NCI-H69 (cell line): ENCODE measurements at places on chromosomes 2 and 18.

GRCh38 chr2:181972431-181973170 lies 13.1 kb upstream of the PPP1R1C start:
- no peak for DNase-seq

- DNase-seq, result no peak
Observed at GRCh38 chr18:62318228-62319180, 6.6 kb upstream of the TNFRSF11A start.

DNA sequence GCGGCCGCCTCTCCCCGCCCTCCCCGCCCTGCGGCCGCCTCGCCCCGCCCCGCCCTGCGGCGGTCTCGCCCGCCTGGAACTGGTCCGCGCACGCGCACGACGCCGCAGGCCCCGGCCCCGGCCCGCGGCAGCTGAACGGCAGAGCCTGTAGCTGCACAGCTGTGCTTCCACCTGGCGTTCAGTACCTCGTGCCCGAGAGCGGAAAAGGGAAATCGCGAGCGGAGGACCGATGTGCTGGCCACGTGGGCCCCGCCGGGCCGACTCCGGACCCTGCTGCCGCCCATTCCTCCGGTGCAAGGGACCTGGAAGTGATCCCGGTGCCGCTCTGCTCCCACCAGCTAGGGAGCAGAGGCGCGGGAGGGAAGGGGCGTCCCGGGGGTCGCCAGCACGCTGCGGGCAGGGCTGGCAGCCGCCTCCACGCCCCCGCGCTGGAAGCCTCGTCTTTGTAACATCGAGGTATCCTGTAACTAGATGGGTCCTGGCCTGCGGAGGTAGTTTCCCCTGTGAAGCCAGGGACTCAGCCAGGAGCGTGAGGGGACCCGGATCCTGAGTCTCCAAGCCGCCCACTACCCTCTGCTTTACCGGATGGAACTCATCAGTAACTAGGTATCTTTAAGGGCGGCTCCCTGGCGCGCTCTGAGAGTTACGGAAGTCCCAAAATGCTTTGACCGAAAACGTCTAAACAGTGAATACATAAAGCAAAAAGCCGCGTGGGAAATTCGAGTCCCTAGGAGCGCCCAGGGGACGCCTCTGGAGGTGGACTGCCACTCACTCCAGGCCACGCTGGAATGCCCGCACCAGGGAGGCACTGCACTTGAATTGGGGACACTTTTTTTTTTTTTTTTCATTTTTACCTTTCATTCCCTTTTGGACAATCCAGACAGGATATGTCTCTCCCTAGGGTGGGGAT lies 704 bp upstream of the ODC1 start:
- DNase-seq, result peak; percentile 97

GRCh38 chr2:44772131-44772530 lies 169.4 kb upstream of the SIX3 start:
- DNase-seq, result peak; percentile 88

GRCh38 chr2:119692954-119693353 lies 14.0 kb downstream of the TMEM177 start:
- DNase-seq, result no peak

GRCh38 chr2:39708003-39708402 lies 42.3 kb downstream of the TMEM178A start:
- no peak for DNase-seq

DNA sequence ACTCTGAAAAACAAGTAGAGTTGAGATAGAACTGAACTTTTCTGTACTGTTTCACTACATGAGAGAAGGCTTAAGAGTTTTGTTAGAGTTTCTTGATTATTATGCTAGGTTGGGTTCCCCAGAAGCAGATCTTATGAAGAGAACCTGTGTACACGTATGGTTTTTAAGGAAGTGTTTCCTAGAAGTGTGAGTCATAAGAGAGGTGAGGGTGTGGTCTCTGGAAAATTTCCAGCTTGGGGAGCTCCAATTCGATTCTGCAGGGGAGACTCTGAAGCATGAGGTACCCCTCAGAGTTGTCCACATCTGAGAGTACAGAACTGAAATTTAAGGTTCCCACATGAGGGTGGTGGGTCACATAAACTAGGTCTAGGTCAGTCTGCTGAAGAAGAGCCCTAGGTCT lies 83.3 kb upstream of the MAP2 start:
- peak; percentile 20 for DNase-seq

GRCh38 chr18:8389391-8390340 lies 219.6 kb upstream of the RAB12 start:
- peak; percentile 90 for DNase-seq

DNA sequence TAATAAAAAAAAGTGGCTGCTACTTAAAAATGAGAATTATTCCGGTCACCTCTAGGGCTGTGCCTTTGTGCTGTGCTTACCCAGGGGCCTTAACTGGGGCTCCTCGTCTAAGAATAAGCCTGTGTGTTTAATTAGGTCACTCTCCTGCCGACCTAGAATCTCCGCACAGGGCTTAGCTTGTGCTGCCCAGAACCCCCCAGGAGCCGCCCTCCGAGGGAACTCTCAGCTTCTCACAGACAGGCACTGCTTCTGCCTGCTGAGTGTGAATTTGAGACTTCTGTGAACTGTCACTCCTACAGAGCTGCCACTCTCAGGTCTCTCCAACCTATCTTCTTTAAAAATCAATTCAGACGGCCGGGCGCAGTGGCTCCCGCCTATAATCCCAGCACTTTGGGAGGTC lies 11.9 kb upstream of the NT5DC4 start:
- no peak for DNase-seq

GRCh38 chr2:579351-579886 lies 97.8 kb downstream of the TMEM18 start:
- DNase-seq, result peak; percentile 58

DNA sequence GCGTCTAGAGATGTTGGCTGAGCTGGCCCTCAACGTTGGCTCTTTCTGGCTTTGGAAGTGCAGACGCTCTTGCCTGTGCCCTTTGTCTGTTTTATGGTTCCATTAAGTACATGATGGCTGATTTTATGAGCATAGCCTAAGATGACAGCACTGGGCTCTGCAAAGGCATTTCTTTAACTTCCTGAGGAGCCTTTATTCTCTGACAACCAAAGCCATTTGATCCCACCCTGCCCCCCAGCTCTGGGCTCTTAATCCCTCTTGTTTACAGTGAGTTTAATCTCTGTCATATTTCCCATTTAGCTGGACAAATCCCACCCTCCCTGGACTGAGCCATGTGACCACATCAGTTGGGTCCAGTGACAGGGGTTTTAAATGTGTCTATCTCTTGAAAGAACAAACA lies 195.9 kb downstream of the ACKR3 start:
- DNase-seq, result no peak

- no peak for DNase-seq
Observed at GRCh38 chr2:164754157-164755093, 87.2 kb downstream of the COBLL1 start.

- no peak for DNase-seq
Observed at GRCh38 chr18:23617412-23618014, 31.2 kb upstream of the NPC1 start.

DNA sequence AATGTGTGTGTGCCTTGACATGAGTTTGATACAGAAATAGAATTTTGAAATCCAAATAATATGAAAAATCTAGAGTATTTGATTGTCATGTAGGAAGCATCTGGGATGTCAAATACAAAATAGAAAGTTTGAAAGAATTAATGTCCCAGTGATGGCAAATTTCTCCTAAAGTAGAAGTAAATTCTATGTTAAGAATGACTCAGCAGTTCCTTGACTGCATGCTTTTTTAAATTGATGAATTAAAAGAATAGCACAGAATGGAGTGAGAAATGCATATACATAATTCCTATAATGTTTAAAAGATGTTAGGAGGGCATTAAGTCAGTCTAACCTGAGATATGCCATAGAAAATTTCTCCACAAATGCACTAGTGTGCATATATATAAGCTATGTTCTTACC lies 357.5 kb downstream of the TMEM182 start:
- DNase-seq, result no peak

DNA sequence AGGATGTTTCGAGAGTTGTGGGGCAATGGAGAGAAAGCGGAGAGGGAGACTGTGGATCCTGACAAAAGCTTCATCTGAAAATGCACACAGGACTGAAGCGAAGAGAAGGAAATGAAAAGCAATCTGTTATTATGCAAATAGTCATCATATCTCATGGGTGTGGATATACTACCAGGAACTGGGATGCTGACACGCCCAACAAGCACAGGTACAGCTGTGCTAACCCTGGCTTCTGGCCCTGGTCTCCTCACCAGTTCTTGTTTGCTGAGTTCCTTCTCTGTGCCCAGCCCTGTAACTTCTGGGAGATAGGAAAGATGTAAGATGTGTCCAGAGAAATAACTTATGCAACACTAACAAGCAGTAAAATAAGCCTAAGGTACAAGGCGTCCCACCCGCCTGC lies 358.8 kb downstream of the CMPK2 start:
- DNase-seq, result no peak

DNA sequence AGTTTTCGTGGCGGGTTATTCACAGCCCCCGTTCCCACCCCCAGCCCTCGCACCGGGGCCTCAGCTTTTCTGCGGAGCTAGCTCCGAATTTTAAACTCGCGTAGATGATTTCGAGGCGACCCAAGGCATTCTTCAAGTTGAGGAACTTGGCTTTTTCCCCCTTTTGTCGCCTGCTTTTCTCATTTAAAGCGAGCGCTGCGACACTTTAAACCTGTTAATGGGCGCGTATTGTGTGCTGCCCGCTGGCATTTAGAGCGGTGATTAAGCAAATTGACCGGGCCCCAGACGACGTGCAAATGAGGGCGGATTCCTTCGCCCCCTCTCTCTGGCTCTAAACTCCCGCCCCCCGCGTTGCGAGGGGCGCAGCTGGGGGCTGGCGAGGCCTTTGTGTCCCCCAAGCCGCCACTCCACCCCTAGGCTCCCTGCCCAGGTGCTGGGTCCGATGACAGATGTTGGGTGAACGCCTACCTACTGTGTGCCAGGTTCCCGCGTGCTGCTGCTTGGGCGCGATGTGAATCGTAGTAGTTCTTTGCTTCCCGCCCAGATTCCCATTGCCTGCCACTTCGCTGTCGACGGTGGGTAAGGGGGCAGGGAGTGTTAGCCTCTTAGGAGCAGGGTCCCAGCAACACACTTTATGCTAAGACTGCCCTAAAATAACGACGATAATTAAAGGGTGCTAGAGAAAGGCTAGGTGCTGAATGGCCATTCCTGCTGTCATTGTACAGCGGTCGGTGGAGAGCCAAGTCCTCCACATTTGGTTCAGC lies 1.9 kb downstream of the TCF7L1 start:
- peak; percentile 54 for DNase-seq

DNA sequence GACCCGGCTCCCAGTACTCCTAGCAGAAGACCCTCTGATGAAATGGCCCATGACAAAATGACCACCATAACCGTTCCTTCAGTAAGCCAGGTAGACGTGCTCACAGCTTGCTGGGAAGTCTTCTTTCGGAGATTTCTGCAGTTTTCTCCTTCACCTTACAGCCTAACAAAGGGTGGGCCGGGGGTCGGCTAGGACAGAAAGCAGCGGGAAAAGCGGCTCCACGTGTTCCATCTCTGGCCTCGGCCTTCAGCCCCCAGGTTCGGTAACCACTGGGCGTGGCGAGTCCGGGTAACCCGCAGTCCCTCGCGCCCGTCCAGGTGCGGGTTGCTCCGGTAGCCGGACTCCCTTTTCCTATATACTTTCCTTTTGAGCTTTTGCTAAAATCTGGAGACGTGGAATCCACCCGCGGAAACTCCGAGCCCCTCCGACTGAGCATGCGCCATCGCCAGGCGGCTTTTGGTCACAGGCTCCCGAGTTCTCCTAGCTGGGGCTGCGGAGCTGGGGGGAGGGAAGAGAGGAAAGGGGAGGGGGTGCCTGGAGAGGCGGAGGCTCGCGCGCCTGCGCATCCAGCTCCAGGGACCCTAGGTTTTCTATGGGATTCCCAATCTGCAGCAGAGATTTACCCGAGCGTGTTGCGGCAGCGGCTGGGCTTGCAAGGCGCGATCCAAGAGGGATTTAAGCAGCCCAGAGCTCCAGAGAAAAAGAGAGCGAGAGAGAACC lies at the start of gene VSNL1:
Gene VSNL1 (plus strand): TSS at position 604 of the 720 bp plus-strand sequence. CDS start 51,379 bp downstream, outside the sequence.
- peak; percentile 81 for DNase-seq

GRCh38 chr2:21277068-21278056 lies 153.6 kb downstream of the TDRD15 start:
- no peak for DNase-seq

- DNase-seq, result peak; percentile 76
Observed at GRCh38 chr18:39685303-39685902, 2119.8 kb upstream of the CELF4 start.
